Fibroblast of lung (primary cell): ENCODE measurements at places on chromosomes 5 and 9. TPM values are rescaled to one million over a fixed set of nuclear protein-coding genes. Genes with fewer than 3 reads are reported as not detected.

GRCh38 chr5:56169281-56169680, 63.8 kb downstream of the ANKRD55 start:
- no peaks in the 10 kb centered on the region for H3K27me3 ChIP-seq
- H3K4me1 ChIP-seq: peaks cover 8% of the 10 kb centered on the region
- no peaks in the 10 kb centered on the region for H3K36me3 ChIP-seq
- DNase-seq: no peak
- H3K27ac ChIP-seq: no peak overlapping the region

DNA sequence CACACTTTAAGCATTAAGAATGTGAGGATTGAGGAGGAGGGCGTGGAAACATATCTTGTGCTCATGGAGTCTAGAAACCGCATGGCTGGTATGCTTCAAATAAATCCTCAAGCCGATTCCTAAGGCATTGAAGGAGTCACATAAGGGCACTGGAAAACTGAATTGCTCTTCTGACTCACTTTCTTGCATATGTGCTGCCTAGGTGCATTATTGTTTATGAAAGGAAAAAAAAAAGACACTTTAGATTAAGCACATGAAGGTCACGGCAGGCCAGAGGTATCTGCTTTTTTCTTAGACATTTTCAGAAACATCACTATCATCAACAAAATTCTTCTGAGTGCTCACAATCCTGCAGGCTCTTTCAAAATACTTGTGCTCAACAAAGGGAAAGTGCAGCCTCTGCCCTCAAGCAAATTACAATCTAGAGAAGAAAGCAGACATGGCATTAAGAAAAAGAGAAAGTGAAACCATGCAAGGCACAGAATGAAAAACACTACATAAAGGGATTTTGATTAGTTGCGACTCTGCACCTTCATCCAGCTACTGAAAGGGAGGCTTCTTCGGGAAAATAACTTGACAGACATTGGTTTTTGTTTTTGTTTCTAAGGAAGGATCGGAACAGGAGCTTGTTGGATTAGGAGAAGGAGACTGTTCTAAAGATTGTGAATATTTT, 2117.6 kb downstream of the MAT2B start:
- H3K27ac ChIP-seq: no peak overlapping the region
- peak; percentile 36 for DNase-seq
- H3K4me1 ChIP-seq: no peaks in the 10 kb centered on the region

DNA sequence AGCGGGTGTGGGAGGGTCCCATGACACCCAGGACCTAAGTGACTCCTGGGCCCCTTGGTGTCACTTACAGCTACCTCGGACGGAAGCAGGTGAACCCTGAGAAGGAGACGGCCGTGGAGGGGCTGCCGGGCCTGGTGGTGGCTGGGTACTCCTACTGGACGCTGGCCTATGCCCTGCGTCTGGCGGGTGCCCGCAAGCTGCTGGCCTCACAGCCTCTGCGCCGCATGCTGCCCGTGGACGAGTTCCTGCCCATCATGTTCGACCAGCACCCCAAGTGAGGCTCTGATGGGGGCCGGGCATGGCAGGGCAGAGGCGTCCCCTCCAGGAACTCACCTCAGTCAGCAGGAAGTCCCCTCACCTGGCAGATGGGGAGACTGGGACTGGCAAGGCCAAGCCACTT, 13.7 kb downstream of the CERCAM start:
- H3K36me3 ChIP-seq: peaks cover 4% of the 10 kb centered on the region
- no peaks in the 10 kb centered on the region for H3K27me3 ChIP-seq
- no peak overlapping the region for H3K27ac ChIP-seq
- no peak for DNase-seq

Gene IRX2
- 0.26 and 0.33 TPM in 2 replicates for total RNA-seq

Gene OTP
- not detected in 2 replicates for total RNA-seq
